ENCODE measurements at places on chromosomes 5 and 9. TPM values are rescaled to one million over a fixed set of nuclear protein-coding genes. Genes with fewer than 3 reads are reported as not detected.

DNA sequence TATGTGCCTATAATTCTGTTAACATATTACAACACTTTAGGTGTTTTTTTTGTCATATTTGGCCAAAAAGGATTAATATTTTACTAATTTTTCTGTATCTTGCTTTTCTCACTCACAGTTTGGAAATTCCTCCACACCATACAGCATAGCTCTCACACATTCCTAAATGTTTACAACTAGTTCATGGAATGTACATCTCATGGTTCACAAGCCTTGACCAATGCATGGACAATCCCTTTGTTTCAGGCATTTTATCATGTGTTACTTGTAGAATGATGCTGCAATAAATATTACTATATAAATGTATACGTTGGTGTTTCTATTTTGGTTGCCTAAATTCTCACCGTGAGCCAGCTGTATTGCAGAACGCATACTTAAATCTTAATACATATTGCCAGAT lies 80.5 kb upstream of the SPATA31C2 start:
- DNase-seq, result no peak

Gene C5orf58
- not detected for total RNA-seq

GRCh38 chr9:126980231-126980630 lies 65.6 kb downstream of the RALGPS1 start:
- DNase-seq, result no peak

DNA sequence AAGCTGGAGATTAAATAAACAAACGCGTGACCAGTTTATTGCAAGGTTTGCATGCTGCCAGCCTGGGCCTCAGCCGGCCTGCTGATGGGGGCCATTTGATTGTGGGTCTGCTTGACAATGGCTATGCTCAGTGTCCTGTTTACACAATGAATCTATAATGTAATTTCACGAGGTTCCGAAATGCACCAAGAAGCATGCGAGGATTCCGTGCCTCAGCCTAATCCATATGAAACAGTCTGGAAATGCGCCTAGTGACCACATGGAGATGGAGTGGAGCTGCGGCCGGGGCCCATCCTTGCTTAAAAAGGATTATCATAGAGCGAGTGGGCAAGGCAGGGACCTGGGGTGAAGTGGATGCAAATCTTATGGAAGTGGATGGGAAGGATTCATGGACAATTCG lies 382.4 kb downstream of the CDK5RAP2 start:
- DNase-seq, result no peak

DNA sequence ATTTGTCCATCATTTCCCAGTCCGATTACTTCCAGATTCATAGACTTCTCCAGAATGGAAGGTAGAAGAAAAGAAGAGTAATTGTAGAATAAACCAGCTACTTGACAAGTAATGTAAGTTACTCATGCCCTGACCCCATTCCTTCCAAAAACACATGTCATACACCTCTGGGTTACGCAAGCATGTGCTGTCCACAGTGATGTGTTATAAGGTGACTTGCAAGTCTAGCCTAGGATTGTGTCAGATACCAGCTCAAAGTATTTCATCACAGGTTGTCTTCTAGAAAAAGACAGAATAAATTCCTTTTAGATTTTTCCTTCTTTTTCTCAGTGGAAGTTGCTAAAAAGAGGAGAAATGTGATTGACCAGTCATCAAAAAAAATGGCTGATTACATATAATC lies 8.0 kb upstream of the TLR4 start:
- no peak for DNase-seq

DNA sequence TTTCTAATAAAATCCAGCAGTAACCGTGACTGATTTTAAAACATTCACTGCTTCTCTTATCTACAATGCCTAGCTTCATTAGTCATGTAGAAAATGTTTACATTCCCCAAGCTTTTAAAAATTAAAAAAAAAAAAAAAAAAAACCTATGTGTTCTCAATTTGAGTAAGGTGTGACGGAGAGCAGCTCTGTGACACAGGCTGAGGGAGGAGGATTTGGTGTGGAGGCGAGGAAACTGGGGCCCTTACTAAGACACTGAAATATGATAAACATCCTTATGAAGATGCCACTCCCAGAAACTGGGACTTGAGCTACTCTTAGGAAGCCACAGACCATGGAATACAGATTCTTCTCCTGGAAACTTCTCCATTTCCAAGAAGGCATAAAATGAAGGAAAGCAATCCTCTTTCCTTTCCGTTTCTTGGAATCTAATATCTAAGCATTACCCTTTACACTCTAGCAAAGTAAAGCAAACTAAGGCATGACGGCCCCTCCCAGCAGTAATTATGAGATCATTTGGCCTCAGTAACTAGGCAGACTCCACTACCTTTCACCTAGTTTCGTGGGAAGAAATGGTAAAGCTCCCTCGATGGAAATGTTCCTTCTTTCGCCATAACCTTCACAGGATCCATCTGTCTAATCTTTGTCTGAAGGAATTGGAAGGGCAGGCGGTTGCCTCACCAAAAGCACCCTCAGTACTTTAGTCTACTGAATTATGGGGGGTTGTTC lies 23.5 kb downstream of the GRAMD2B start:
- peak; percentile 21 for DNase-seq

DNA sequence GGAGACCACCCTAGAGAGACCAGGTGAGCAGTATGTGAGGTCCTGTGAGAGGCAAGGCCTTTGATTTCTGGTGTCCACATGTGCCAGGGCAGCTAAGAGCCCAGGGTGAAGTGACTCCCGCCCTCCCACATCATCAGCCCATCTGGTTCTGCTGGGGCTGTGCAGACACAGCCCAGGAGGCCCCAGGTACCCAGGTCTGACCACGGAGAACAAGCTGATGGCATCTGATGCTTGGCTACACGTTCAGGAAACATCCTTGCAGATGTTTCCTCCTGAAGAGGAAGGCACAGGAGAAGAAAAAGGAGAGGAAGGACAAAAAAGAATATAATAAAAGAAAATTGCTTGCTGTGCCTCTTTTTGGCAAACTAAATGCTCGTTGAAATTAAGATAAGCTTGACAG lies 225.8 kb downstream of the PAX5 start:
- DNase-seq, result no peak

GRCh38 chr5:33381243-33381642 lies 59.5 kb upstream of the TARS1 start:
- DNase-seq, result no peak

DNA sequence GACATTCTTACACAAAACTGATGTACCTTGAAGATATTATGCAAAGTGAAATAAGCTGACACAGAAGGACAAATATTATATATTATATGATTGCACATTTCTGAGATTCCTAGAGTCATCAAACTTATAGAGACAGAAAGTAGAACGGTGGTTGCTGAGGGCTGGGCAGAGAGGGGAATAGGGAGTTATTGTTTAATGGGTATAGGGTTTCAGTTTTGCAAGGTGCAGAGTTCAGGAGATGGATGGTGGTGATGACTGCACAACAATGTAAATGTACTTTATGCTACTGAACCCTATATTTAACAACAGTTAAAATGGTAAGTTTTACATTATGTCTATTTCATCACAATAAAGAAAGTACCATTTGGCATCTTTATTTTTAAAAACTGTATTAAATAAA lies 315.8 kb upstream of the POU5F2 start:
- no peak for DNase-seq

- DNase-seq, result no peak
Measured at GRCh38 chr9:38138276-38138675, 69.2 kb upstream of the SHB start.

Gene HSD17B4
- 80.6 TPM for total RNA-seq

GRCh38 chr5:154557548-154557947 lies 79.5 kb upstream of the HAND1 start:
- DNase-seq, result no peak

GRCh38 chr9:121758693-121759092 lies 107.3 kb downstream of the DAB2IP start:
- no peak for DNase-seq

DNA sequence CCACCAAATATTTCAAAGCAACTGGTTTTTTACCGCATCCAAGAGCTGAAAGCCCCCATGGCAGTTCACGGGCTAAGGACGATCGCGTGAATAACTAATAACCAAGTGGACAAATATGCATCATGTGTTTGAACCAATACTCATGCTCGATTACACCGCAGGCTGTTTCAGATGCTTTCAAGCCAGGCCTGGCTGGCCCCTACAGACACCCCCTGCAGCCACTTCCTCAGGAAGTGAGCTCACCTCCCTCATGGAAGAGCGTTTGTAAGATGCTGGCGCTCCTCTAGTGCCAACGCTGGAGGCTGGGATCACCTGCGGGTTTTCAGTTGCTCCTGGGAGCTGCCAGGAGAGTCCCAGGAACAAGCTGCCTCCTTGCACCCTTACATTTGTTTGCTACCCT lies 53.9 kb upstream of the PTCH1 start:
- no peak for DNase-seq

Gene ANKS6
- 10.7 TPM for total RNA-seq

- DNase-seq, result no peak
Measured at GRCh38 chr5:40401284-40402006, 278.3 kb upstream of the PTGER4 start.

DNA sequence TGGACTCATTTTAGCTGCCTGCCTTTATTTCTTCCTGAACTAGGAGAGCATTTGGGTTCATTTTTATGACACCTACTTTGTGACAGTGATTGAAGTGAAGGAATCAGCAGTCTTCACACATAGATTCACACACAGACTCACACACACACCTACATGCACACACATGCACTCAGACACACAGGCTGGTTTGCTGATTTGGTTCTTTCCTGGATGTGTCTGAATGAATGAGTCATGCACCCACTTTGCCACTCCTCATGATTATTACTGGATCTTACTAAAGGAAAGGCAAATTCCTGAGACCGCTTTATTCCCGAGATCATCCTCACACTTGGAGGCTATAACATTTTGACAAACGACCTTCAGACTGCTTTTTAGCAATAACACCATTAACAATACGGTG lies 529.5 kb downstream of the AGTPBP1 start:
- no peak for DNase-seq

Gene CD274
- total RNA-seq, result 0.68 TPM

Gene SHOC1
- total RNA-seq, result not detected

Gene TNFSF8
- 3.0 TPM for total RNA-seq

GRCh38 chr5:4027088-4027734 lies 431.6 kb downstream of the IRX1 start:
- no peak for DNase-seq

- no peak for DNase-seq
Measured at GRCh38 chr9:95373069-95373681, 55.7 kb upstream of the FANCC start.

Gene HEMGN
- not detected for total RNA-seq

DNA sequence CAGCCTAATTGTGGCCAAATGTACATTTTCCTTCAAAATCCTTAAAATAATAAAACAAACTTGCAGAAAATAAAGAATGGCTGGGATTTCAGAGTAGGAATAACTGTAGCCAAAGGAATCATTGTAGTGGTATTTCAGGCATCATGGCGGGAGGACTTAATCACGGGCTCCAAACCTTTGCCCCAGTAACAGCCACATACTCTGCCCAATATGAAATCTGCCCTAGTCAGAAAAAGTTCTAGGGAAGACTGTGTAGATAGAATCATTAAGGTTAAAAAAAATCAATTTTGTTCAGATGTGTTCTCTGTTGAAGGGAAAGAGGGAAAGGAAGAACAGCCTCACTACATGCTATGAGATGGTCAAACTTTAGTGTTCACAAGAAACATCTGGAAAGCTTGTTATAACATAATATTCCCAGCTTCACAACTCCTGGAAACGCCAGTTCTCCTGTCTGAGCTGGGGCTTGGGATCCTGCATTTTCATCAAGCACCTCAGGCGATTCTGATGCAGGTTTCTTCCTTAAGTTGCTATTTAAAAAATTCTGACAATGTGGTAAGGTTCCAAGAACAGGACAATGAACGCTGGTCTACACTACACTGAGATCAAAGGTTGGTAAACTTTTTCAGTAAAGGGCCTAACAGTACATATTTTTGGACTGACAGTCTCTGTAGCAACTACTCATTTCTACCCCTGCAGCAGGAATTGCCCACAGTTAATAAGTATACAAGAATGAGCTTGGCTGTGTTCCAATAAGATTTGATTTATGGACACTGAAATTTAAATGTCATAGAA lies 87.9 kb downstream of the CEMIP2 start:
- no peak for DNase-seq

DNA sequence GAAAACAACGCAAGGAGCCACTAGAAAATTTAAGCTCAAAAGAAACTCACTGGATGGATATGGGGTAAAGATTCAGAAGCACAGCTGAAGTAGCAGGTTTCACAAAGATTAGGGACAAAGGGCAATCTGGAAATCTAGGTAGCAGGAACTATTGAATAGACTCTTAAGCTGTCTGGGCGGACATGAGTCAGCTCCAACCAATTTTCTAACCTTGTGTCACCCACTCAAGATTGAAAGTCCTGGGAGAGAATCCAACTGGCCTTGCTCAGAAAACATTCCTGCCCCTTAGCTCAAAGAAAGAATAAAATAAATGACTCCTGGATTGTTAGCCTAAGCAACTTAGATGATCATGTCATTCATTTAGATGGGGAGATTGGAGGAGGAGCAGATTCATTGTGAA lies 69.2 kb downstream of the STK32A start:
- no peak for DNase-seq

GRCh38 chr5:56479696-56480077 lies 246.6 kb upstream of the ANKRD55 start:
- DNase-seq, result no peak

- DNase-seq, result no peak
Measured at GRCh38 chr9:12778389-12778788, 3.6 kb downstream of the LURAP1L start.

DNA sequence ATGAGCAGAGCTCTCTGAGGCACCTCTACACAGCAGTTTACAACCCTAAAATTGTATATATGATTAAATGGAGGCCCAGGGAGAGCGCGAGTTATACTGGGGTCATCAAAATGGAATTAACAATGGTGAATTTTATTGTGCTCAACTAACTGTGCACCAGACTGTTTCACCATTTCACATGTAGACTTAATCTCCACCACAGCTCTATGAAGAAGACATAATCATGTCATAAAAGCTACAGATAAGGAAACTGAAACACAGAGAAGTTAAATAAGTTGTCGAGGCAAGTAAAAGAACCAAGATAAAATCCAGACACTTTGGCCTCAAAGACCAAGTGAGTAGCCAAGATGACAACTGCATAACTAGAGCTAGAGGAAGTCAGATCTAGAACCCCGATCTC lies 1.5 kb downstream of the SH3TC2 start:
- no peak for DNase-seq

DNA sequence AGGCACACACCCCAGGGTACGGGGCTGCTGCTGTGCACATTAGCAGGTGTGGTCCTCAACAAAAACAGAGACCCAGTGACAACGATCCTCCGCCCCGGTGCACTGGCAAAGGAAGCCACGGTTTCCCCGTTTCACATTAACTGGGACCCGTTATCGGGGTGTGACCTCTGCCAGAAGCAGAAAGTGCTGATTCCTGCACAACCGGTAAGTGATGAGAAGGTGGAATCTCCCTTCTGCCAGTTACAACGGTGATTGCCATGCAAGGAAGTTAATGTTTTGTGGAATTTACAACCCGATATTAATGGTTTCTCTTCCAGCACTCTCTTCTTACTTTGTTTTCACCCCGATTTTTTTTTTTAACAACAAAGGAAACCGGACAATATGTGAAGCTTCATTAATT lies 294.9 kb upstream of the IRX1 start:
- DNase-seq, result no peak

Data from sigmoid colon (tissue), 7 donors.